ENCODE measurements at places on chromosomes 11 and 22.
A peak's percentile ranks its signal among the peaks of the same experiment; 100 is the strongest.

GRCh38 chr22:19228179-19228578 lies 49.6 kb upstream of the SLC25A1 start:
- DNase-seq: no peak

DNA sequence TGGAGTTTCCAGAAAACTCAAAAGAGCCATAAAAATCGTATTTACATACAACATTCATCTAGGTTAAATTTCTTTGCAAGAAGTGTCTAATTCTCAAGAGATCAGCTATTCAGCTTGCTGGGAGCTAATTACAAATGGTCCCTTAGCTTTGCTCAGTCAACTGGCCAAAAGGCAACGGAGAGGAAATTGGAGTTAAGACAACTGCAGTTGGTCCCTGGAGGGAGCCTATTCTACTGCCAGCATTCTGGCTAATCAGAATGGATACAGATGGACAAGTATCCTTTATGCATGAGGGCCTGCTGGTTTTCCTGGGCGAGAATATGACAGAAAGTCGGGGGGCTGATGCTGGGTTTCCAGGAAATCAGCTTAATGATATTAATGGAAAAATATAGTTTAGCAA lies 45.5 kb downstream of the KCNJ1 start:
- DNase-seq: no peak

DNA sequence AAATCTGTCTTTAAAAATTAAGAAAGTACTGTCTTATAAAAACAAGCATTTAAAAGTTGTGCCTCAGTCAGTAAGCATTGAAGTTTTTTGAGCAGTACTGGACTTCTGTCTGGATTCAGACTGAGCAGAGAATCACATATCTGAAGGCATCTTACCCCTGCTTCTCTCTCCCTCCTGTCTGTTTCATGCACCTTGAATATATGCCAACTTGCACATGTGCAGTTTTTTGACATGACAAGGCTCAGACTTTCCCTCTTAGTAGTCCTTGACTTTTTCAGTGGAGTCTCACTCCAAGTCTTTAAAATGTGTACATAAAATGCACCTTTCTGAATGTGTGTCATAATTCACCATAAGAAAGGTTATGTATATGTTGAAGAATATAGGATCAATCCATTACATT lies 19.8 kb downstream of the SPECC1L start:
- DNase-seq: no peak

GRCh38 chr11:61913699-61914395 lies 3.5 kb downstream of the RAB3IL1 start:
- DNase-seq: no peak

- DNase-seq: no peak
Measured at GRCh38 chr22:17258015-17258787, 39.0 kb upstream of the ADA2 start.

- no peak for DNase-seq
Measured at GRCh38 chr22:23211622-23212021, 31.3 kb downstream of the BCR start.

GRCh38 chr11:118042796-118043195 lies 34.1 kb upstream of the TMPRSS4 start:
- no peak for DNase-seq

DNA sequence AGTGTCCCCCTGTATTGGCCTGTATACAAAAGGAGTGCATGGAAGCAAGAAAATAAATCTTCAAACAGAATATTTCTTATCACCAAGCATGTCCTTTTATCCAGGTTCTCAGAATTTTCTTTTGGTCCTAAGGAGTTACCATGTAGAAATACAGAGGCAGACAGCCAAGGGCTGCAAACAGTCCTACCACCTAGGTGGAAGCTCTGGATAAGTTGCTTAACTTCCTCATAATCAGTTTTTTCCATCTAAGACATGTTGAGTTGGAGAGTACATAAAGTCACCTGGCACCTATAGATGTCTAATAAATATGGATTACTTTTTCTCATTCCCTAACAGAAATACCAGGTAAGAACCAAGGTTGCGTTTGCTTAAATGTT lies 57.0 kb upstream of the BLID start:
- DNase-seq: no peak

DNA sequence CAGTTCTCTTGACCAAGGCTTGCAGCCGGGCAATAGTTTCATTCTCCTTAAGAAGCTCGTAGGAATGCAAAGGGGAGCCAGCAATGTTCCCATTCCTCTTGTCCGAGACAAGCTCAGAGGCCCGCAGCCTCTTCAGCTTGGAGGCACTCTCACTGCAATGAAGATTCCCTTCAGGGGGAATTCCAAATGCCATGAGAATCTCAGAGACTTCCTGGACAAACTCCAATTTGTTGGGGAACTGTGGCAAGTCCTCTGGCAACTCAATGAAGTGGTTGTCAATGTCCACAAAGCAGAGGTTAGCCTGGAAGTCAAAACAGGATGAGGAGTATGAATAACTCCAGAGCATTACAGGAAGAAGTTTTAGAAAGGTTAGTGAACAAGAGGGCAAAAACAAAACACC lies 84.4 kb downstream of the DENND5A start:
- no peak for DNase-seq

- peak; percentile 17 for DNase-seq
Measured at GRCh38 chr11:35237860-35238715, 99.1 kb downstream of the CD44 start.

- no peak for DNase-seq
Measured at GRCh38 chr11:22449441-22449840, 111.3 kb downstream of the SLC17A6 start.

- no peak for DNase-seq
Measured at GRCh38 chr22:43126501-43127165, 16.1 kb downstream of the BIK start.
